ENCODE measurements at places on chromosomes 16 and 17.

DNA sequence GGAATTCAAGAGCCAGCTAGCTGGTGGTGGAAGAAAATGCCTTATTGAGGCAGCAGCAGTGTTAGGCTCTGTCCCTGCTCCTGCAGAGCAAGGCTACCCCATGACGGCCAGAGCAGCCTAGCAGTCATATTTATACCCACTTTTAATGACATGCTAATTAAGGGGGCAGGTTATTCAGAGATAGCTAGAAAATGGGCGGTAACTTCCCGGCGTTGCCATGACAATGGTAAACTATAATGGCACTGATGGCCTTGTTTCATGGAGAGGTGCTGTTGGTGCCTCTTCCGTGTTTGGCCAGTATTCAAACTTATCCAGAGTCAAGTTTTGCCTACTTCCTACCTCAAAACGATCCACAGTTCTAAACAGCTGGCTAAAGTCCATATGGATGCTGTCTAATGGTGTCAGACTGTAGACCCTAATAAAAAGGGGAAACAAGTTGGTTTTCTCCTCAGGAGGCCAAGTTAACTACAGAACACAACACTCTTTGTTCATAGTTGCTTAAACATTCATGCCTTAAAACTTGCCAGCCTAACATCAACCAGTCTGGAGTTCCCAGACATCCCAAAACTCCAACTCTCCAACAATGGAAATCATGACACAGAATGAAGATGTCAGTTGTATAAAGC lies 3.7 kb upstream of the SCNN1B start:
- no peak for DNase-seq

GRCh38 chr16:80744856-80745255 lies 59.5 kb downstream of the CDYL2 start:
- no peak for DNase-seq

- no peak for DNase-seq
Observed at GRCh38 chr16:84174396-84174795, 12.5 kb downstream of the TAF1C start.

DNA sequence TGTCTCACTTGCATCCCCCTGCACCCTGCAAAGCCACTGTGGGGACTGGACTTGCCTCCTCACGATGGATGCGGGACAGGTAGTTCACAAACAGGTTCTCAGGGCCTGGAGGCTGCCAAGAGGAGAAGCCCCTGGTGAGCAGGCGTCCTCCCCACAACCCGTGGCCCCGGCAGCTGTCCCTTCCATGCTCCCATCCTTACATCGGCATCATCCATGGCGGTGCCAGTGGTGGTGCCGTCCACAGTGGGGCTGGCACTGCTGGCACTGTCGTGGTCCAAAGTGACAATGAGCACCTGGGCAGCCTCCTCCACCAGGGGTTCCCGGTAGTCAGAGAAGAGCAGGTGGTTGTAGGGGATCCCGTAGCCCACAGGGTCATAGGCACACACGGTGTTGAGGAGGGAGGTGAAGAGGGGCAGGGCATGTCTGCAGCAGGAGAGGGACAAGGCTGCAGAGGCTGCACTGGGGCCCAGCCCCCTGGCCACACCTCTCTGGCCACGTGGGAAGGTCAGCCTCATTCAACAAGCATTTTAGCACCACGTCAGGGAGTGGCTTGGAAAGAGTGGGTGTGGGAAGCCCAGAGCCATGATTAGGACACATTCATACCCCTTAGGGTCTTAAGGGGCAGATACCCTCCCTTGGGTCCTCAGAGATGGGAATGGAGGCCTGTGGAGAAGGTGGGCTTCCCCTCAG lies 12.6 kb downstream of the HID1 start:
- DNase-seq: no peak

DNA sequence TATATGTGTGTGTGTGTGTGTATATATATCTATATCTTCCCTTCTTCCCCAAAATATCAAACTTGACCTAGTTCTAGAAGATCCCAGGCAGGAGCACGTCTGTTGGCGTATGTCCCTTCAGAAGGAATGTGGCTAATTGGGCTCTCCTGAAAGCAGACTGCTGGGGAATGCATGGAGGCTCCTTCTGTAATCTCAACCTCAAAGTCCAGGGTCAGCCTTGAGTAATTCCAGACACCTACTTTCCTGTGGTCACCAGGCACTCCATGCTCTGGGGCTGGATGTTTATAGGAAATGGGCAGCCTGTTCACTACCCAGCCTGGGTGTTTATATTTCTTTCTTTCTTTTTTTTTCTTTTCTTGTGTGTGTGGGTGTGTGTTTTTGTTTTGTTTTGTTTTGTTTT lies 13.4 kb downstream of the BCO1 start:
- no peak for DNase-seq

DNA sequence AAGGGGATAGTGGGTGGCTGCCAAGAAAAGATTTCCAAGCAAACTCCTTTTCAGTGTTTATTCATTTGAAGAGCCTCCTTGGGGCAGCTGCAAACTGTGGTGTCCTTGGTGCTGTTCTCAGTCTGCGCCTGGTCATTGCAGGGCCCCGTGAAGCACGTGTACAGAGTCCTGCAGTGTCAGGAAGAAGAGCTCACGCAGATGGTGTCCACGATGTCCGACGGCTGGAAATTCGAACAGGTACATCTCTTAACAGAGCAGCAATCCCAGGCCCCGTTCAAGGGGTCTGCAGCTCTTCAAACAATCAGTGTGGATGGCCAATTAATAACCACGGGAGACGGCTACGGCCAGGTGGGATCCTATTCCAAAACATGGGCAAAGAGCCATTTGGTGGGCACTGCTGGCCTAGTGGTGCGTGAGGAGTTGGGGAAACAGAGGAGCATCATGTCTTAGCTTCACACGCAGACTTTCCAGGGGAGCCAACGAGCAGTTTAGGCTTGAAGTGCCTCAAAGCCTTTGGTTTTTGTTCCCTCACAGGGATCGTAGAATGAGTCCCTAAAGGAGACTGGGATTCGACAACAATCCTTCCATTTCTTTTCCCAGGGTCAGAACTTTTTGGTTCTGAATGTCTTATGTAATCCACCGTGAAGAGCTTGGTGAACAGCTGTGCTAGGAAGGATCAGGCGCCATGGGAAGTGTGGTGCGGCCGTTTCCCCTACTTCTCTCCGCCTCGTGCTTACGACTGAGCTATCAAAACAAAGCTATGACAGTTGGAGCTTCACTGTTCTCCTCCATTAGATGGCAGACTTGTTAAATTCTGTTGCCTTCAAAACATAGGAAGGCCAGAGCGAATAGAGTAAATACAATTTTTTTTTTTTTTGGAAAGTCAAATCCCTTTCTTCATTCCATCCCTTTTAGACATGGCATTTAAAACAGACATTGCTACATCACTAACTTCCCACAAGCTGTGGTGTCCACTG lies 12.6 kb downstream of the KCTD2 start:
- DNase-seq: peak; percentile 59

DNA sequence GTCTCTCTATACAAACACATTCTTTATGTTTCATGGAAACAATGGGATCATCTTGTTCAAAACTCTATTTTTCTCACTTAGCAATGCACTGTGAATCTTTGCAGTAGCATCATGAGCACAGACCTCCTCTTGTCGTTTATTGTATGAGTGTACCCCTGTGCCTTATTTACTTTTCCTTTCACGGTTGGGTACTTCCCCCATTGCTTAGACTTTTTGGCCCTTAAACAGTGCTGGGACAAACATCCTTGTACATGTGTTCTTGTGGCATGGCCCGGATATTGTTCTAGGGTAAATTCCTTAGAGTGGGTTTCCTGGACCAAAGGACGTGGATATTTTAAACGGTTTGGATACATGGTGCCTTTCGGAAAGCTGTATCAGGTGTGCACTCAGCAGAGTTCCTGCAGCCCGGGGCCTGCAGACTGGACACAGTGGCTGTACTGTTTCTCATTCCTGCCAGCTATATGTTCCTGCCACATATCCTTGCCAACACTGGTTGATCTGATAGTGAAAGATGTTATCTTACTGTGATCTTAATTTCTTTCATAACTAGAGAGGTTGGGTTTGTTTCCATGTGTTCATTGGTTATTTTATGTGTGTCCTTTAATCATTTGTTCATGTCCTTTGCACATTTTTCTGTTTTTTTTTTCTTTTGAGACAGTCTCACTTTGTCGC lies 111.1 kb downstream of the OR1D5 start:
- no peak for DNase-seq

DNA sequence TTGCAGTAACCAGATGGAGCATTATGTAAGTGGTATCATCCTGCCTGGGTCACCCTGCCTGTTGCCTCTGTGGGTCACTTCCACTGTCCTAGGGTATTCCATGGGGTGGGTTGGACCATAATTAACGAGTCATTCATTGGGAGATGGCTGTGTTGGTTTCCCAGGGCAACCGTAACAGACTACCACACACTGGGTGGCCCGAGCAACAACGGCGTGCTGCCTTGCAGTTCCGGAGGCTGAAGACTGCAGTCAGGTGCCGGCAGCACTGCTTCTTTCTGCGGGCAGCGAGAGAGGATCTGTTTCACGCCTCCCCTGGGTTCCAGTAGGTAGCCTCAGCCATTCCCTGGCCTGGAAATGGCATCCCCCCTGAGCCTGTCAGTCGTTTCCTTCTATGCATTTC lies 28.9 kb upstream of the CMIP start:
- DNase-seq: no peak

GRCh38 chr16:6642271-6642670 lies 690.4 kb upstream of the RBFOX1 start:
- no peak for DNase-seq

GRCh38 chr16:48576927-48577326 lies 33.1 kb downstream of the N4BP1 start:
- no peak for DNase-seq

GRCh38 chr17:1787301-1787902 lies 25.5 kb downstream of the SERPINF1 start:
- no peak for DNase-seq

DNA sequence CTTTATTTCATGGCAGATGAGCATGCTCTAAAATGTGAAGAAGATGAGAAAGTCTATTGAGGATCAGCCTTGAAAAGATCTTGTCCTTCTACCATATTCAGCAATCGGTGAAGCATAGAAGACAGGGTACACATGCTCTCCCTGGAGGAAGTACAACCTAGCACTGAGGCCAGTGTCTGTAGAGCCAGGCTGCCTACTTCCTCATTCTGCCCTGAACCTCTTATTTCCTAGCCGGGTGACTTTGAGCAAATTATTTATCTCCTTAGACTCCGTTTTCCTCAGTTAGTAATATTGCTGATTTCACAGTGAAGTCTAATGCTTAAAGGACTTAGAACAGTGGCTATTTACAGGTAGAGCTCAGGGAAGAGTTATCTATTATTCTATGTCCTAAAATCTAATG lies 58.4 kb downstream of the TMEM100 start:
- no peak for DNase-seq

- DNase-seq: no peak
Observed at GRCh38 chr16:17563323-17564091, 92.7 kb upstream of the XYLT1 start.

DNA sequence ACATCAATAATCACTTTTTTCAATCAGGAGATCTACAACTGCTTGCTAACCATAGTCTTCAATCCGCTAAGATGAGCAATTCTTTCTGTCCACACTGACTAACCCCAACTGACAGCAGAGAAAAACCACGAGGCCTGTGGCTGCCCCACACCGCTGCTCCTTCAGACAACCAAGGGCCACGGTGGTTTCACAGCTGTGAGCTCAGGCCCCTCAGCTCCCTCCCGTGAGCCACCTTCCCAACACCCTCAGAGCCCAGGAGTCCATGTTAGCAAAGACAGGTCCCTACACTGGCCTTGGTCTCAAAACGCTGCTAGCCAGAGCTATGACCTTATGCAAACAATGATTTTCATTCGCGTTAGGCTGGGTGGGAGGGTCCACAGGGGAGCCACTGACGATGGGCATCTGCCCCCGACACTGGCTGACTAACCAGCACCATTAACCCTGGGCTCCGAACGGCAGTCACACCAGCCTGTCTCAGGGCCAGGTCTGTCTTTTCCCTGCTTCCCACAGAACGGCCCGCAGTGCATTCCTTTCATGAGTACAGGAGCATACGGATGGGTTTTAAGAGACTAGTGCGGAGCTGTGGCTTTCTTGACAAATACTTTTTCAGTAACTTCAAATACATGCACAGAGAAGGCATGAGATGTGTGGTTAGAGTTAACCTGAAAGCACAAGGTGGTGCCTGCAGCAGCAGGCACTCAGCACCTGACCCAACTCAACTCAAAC lies 67.3 kb downstream of the ANKRD11 start:
- no peak for DNase-seq

DNA sequence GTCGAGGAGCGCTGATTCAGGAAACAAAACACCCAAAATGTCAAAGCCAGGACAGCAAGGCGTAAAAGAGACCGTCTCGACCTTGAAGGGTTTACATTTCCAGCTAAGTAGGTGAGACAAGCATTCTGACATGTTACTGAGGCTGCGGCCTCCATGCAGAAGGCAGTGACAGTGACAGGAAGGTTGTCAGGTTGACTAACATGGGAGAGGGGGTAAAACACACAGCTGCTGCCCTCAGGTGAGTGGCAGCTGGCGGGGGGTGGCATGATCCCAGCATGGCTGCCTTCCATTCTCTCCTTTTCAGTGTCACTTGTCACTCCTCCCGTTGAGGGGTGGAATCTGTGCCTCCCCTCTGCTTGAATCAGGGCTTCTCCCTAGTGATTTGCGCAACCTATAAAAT lies 31.9 kb upstream of the CRHR1 start:
- no peak for DNase-seq

GRCh38 chr16:53826658-53827057 lies 122.7 kb downstream of the FTO start:
- DNase-seq: no peak

DNA sequence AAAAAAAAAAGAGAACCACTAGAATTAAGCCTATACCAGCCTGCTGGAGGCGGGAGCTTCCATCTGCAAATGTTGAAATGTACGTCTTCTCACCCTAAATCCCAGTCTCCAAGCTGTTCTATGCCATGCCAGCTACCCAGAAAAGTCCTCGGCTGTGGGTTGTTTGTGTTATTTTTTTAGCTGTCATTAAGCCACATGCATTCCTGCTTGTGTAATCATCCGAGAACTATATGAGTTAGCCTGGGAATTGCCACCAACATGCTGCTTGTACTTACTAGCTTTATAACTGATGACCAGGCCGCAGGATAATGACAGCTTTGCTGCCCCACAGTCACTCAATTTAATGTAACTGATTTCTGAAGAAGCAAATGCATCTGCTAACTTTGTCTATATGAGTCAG lies 313.9 kb upstream of the SALL1 start:
- DNase-seq: no peak

GRCh38 chr16:27175888-27176287 lies 27.4 kb upstream of the KDM8 start:
- no peak for DNase-seq

GRCh38 chr16:74775255-74775654 lies 635 bp upstream of the FA2H start:
- DNase-seq: no peak

GRCh38 chr16:22946433-22946832 lies 132.5 kb downstream of the HS3ST2 start:
- no peak for DNase-seq

Data from cerebellar nuclear complex (tissue), 1 donor.